Trophoblast cell (in vitro differentiated cells and primary cell): ENCODE measurements at places on chromosomes 6 and 20.
A peak's percentile ranks its signal among the peaks of the same experiment; 100 is the strongest.

DNA sequence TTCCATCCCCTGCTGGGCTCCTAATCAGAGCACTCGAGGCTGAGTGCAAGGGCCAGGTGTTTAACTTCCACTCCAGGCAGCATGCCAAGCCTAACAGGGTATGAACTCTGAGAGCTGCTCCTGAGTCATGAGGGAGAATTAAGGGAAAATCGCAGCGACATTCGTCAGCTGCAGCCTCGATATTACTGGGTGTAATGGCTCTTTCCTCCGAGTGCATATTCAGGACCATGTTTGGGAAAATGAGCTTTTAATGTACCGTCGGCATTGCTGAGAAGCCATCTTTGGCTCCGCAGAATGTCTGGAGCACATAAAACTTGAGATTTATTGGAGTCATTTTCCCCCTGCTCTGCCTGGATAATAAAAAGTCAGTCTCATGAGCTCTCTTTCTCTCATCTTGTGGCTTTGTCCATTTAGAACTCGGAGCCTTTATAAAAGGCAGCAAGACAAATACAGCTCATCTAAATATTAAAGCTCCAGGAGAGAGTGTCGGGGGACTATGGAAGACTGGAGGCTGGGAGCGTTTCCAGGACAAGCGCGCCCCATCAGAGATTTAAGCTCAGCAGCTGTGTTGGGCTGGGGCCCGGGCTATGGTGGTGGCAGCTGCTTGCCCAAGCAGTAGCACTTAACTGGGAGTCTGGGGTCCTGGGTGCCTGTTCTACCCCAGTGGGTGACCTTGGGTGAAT lies 103.7 kb downstream of the TOX2 start:
- no peak for DNase-seq

DNA sequence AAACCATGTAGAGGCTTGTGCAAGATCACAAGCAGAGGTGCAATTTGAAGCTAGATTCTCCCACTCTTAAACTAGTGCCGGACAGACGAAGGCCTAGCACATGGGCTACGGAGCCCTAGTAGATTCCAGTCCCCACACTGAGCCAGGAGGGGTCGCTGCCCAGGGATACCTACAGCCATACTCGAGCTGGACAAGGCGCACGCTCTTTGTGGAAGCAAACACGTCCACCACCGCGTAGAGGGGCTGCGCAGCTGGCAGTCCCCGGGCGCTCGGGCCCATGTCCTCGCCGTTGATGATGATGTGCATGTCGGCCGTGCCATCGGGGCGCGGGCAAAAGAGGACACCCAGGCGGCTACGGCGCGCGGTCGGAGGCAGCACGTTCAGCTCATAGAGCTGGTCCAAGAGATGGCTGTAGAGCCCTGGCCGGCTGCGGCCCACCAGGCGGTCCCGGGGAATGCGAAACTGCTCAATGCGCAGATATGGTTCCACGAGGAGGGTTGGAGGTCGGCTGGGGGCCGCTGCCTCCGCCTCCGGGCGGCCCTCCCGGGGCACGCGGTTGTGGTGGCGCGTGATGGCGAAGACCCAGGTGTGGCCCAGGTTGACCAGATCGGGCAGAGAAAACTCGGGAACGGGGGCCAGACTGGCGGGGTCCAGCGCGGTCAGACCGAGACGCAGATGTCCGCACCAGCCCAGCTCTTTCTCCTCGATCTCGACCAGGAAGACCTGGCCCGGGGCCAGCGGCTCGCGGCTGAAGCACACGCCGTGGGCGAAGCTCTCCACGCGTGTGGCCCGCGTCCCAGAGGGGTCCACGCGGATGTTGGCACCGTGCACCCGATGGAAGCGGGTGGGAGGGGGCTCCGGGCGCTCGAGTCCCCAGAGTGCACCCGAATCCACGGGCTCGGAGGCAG lies 677 bp downstream of the NEURL2 start:
- peak; percentile 80 for DNase-seq

DNA sequence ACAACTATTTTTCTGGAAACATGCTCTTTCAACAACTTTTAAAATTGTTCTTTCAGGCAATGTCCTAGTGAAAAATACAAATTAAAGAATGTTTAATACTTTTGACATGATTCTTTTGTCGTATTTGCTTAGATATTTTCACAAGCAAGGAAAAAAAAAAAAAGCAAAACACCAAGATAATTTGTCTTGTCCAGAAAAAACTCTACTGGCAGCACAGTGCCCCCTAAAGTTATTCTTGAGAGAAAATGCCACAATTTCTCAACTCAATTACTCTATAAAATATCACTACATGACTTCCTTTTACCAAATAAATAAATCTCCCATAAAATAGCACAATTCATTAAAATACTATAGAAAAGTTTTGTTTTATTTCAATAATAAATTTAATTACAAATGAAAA lies 652.5 kb upstream of the EPHA7 start:
- no peak for DNase-seq

- DNase-seq, result no peak
Observed at GRCh38 chr20:43331906-43332305, 125.8 kb upstream of the SRSF6 start.

GRCh38 chr6:145213614-145214013 lies 521.7 kb downstream of the EPM2A start:
- no peak for DNase-seq

- peak; percentile 91 for DNase-seq
Observed at GRCh38 chr20:31972471-31973021, 4.6 kb downstream of the XKR7 start.

GRCh38 chr6:74152096-74152675 lies 456.2 kb downstream of the CD109 start:
- DNase-seq, result no peak

GRCh38 chr6:42179261-42179944 lies 6.2 kb downstream of the GUCA1A start:
- no peak for DNase-seq

DNA sequence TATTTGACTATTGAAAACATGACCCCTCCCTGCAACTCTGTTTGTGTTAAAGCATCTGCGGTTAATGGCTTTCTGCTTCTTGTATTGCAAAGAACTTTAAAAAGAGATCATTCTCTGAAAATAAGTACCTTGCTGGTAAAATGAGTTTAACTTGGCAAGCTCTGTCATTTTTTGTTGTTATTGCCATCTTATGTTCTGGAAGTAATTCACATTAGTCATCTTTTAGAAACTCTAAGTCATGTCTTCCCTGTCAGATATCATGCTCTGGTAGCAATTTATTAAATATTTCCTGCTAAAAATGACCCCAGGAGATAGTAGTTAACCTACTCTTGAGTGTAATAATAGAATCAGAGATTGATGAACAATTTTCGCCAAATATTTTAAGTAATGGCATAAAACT lies 890.6 kb downstream of the KIF16B start:
- DNase-seq, result no peak

DNA sequence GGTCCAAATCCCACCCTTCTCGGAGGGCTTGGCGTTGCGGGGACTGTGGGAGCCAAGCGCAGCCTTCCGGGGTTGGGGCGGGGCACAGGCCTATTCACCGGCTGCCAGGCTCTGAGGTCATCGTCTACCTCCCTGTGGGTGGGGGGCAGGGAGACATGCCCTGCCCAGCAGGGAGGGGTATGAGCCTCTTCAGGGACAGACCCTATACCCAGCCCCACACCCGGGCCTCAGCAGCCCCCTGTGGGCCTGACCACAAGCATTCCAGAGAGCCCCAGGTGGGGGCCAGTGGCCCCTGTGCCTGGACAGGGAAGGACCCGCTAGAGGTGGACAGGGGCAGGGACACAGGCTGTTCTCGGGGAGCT lies 11.6 kb downstream of the LAMA5 start:
- DNase-seq, result no peak

GRCh38 chr6:80543598-80544222 lies 437.2 kb downstream of the BCKDHB start:
- no peak for DNase-seq

- peak; percentile 50 for DNase-seq
Observed at GRCh38 chr6:130500693-130501092, 134.9 kb downstream of the TMEM200A start.

DNA sequence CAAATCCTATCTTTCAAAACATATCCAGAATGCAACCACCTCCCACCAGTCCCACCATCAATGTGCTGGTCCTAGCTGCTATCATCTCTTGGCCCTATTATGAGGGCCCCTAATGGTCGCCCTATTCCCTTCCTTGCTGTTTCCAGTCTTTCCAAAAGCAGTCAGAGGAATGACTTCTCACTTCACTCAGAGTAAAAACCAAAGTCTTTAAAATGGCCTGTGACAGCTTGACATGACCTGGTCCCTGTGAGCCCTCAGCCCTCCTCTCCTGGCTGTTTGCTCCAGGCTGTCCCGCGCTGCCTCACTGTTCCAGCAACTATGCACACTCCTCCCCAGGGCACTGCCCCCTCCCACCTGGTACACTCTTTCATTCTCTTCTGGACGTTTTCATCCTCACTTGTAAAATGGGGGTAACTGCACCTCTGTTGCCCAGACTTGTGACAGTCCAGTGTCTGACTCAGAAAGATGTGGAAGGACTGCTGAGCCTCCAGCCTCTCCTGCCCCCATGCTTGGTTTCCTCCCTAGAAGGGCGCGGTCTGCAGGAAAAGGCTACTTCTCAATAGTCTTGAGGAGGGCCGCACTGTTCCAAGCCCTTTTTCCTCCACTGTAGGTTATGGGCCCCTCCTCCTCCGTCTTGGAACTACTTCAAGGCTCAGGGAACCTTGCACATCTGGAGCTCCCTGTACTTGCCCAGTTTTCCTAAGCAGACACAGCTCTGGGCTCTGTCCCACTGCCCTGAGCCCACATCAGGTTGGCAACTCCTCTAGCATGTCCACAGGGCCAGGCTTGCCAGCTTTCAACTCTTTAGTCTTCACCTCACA lies 64.7 kb downstream of the MYH7B start:
- no peak for DNase-seq

DNA sequence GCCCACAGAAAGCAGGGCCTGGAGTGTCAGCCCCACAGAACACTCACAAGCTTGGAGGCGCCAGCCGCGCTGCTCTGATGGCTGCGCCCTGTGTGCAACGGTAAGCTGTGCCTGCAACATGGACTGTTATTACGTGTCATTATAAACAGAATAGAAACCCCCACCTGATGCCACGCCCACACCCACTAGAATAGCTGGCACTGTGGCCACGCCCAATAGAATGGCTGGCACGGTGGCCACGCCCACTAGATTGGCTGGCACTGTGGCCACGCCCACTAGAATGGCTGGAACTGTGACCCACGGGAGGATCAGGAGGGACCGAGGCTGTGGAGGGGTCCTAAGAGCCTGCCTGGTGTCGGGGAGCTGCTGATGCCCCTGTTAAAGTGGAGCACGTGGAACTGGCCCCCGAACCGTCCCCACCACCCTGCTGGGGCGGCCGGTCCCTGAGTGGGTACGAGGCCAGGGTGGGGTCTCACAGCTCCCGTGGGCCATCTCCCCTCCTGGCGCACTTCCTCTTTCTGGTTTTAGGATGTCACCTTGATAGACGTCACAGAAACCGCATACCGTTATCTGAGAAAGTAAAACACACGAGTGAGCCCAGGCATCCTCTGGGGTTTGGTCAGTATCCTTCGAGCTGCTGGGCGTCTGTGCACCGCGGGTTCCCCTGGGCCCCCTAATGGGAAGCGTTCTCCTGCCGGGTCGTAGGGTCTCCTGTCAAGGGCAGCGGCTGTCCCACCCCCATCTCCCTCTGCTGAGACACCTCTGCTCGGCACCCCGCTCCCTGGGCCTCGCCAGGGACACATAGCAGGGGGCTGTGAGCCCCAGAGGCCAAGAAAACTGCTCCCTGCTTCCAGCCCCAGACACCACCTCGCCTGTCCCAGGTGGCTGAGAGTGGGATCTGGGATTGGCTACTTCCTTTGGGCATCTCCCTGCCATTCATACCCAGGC lies 25.4 kb downstream of the SLC17A9 start:
- no peak for DNase-seq

DNA sequence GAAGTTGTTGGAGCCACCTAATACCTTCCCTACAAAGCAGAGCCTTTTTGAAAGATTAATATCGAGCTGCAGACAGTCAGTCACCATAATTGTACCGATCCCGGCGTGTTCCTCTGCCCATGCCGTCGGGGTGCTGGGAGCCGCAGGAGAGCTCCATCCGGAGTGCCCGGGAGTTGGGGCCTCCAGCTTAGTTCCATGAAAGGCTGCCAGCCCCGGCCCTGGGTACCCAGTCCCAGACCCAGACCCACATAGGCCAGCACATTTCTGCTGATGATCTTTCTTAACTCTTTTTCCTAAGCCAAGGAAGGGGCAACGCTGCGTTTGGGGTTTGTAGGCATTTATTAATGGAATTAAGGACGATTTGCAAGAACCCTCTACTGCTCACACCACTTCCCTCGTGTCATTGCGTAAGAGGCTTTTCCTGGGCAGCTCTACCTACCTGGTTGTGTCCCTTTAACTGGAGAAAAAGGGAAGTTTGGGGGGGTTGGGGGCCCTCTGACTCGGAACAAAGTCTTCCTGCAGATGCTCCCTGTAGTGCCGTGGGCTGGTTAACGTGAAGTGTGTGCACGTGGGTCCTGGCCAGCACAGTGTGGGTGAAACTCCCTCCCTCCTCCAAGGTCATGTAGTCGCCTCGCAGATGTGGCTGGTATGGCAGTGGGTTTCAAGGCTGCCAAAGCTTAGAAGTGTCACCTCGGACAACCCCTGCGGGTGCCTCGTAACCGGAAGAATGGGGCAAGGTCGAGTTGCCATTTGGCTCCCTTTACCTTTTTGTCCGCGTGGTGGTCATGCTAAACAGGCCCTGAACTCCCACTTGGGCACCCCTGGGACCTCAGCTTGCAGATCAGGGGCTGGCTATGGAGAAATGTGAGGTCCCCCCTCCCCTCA lies 54.3 kb upstream of the APCDD1L start:
- no peak for DNase-seq

- peak; percentile 90 for DNase-seq
Observed at GRCh38 chr20:45041464-45042337, 59.2 kb downstream of the KCNS1 start.

DNA sequence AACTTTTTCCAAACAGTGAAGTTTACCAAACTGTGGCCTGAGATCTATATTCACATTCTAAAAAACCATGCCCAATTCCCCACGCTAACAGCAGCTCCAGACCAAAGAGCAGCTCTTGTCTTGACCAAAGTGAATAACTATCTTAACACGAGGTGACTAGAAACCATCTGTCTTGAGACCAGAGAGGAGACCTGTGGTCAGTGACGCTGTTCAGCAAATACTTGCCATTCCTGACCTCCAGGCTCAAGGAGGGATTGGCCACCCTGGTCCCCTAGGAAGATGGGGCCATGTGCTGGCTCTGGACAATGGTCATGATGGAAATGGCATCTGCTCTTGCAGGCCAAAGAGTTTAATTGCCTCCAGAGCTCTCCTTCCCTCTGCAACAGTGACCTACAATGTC lies 104.4 kb upstream of the CD93 start:
- DNase-seq, result no peak

DNA sequence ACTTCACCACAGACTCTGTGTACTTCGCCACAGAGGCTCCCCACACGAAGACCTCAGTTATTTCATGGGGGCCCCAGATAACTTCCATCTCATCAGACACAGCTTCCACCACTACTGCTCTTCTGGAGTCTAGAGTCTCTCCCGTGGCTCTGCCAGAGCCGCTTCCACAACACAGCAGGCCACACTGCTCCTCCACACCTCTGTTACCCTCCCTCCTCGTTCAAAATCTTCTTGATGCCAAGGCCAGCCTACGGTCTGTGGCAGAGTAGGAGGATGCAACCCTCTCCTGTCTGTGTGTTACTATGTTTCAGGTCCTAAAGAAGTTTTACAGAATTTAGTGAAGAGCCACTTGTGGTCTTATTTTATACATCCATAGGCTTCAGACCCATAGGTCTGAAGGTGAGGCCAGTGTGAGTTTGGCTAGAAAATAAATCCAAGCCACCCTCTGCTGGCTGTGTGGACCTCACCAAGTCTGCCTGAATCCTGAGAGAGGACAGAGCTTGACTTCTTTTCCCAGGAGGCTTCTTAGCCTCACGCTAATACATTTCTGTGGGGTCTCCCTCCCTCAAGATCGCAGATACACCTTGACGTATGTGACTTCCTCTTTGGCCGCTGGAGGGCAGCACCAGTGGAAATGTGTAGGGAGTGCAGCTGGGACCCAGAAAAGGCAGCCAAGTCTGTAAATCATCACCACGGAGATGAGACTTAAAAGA lies 197.7 kb downstream of the FAXC start:
- peak; percentile 33 for DNase-seq
